ENCODE measurements at places on chromosomes 6 and 20. TPM values are rescaled to one million over a fixed set of nuclear protein-coding genes. Genes with fewer than 3 reads are reported as not detected.

GRCh38 chr6:63897459-63897858 is 261.9 kb downstream of the PHF3 start:
- no peak for DNase-seq

GRCh38 chr6:36110863-36111262 is 19.4 kb upstream of the MAPK13 start:
- DNase-seq, result no peak

- DNase-seq, result no peak
These were observed 443.7 kb downstream of the GJA1 start for GRCh38 chr6:121879149-121879548.

The TAGAP gene
- 1.6 TPM for polyA plus RNA-seq

The LAMA5 gene
- polyA plus RNA-seq, result 130 TPM

Data from left lung (tissue), 14 donors.